Dermis blood vessel endothelial cell (primary cell): ENCODE measurements at places on chromosomes 6 and 20. TPM values are rescaled to one million over a fixed set of nuclear protein-coding genes. Genes with fewer than 3 reads are reported as not detected.
A peak's percentile ranks its signal among the peaks of the same experiment; 100 is the strongest.

DNA sequence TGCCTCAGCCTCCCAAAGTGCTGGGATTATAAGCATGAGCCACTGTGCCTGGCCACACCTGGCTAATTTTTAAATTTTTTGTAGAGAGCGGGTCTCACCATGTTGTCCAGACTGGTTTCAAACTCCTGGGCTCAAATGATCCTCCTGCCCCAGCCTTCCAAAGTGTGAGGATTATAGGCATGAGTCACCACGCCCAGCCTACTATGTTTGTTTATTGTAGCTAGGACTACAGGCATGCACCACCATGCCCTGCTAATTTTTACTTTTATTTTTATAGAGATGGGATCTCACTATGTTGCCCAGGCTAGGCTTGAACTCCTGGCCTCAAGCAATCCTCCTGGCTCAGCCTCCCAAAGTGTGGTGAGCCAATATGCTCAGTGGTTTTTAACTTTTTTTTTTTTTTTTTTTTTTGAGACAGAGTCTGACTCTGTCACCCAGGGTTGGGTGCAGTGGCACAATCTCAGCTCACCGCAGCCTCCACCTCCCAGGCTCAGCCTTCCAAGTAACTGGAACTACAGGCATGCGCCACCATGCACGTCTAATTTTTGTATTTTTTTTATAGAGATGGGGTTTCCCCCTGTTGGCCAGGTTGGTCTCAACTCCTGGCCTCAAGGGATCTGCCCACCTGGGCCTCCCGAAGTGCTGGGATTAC lies 12.0 kb upstream of the DDX43 start:
- no peak for DNase-seq

GRCh38 chr6:98146656-98147055 lies 687.7 kb upstream of the POU3F2 start:
- no peak for DNase-seq

DNA sequence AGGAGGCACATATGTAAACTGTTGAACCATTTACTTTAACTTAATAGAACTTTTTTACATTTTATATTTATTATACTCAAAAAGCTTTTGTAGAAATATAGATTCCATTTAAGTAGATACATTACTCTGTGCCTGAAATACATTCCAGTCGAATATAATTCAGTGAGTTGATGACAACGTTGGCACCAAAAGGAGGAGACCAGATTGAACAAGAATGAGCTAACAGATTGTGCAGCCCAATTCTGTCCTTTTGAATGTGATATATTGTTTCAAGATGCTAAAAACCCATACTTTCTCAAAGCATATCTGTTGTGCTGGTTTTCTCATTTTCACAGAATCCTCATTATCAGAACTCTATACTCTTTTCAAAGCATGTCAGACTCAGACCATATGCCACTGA lies 147.4 kb upstream of the SIM1 start:
- DNase-seq = no peak

DNA sequence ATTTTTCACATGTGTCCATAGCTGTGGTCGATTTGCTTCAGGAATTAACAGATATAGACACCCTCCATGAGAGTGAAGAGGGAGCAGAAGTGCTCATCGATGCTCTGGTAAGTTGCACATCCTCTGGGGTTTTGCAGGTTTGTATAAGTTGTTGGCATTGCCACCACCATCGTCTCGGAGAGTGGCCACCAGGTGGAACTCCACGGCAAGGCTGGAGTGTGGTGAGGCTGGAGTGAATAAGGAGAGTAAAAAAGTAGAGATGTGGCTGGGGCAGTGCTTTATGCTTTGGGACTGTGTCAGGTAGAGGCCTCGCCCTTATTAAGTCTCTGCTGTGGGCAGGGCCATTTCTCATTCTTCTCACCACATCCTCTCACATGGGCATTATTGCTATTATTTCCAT lies 63.7 kb downstream of the CTNNBL1 start:
- DNase-seq = no peak

- DNase-seq = no peak
Observed at GRCh38 chr6:88709819-88710246, 253.6 kb downstream of the RNGTT start.

- peak; percentile 48 for DNase-seq
Observed at GRCh38 chr20:1335961-1336698, 7.2 kb upstream of the SDCBP2 start.

GRCh38 chr6:97026298-97026697 lies 101.8 kb downstream of the KLHL32 start:
- DNase-seq = no peak

DNA sequence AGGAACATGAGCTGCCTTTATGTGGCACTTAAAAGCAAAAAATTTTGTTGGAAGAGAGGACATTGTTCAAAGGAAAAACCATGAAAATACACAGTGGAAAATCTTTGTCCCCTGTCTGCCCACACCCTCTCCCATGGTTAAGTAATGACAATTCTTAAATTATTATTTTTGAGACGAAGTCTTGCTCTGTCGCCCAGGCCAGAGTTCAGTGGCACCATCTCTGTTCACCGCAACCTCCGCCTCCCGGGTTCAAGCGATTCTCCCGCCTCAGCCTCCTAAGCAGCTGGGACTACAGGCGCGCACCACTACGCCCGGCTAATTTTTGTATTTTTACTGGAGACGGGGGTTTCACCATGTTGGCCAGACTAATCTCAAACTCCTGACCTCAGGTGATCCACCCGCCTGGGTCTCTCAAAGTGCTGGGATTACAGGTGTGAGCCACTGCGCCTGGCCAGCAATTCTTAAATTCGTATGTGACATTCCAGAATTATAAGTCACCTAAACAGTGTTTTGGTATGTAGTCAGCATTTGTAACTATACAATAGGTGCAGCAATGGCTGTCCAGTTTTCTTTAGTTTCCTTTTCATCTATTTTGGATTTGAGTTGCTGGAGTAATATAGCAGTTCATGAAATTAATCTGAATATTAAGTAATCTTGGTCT lies 636 bp upstream of the SSR1 start:
- DNase-seq = no peak

DNA sequence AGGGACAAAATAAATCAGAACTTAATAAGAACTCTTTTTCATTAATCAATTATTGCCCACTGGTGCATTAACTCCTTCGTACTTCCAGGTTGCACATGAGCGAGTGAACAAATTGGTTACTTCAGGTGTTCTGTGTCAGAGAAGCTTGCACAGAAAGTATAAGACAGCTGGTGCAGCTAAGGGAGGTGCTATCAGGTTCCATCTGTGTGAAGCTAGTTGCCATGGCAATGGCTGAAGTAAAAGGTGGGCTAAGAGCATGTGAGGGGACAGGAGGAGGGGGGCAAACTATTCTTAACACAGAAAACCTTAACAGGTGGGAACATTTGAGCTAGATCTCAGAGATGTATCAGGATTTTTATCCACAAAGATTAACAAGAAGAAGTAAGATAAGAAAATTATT lies 81.6 kb downstream of the MANEA start:
- DNase-seq = no peak

DNA sequence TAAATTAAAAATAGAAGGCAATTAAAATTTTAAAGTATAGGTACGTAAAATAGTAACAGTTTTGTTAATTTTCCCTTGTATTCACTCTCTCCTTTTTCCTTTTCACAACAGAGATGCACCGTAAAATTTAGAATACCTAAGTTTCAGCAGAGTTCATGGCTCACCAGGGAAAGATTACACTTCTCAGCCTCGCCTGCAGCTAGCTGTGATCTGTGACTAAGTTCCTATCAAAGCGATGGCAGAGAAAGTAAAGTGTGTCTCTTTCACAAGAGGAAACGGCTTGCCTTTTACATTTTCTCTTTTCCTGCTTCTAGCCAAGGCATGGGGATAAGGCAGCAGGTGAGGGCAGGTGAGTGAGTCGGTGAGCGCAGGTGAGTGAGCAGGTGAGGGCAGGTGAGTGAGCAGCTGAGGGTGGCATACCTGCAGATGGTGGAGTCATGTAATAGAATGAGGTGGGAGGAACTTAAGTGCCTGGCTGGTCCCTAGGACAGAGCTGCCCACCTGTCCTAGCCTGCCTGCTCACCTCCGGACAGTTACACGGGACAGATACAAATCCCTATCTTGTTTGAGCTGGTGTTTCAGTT lies 30.9 kb downstream of the ZFP64 start:
- no peak for DNase-seq

DNA sequence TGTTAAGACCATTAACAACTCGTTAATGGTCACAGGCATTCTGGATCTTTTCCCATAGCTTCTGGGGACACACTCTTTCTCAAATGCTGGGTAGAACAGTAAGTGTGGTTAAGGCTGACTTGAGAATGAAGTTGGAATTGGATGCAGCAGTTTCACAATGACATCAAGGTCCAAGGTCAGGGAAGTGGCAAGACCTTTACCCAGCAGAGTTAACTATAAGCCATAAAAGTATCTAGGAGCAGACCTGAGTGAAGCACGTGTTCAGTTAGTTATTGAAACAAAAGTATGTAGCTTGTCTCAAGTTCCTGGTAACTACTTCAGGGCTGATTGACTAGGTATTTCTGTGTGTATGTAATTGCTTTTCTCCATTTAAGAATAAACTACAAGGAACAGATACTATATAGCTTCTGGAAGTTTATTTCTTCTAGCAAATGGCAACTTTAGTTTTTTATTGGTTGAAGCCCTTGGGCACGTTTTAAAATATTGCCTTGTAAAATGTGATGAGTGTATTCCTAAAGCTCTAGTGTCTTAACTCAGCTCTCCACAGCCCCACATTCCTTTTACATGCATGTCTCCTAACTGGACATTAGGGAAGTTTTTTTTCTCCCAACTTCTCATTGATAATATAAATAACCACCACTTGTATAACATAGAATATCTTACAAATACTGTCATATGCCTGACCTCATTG lies 479.0 kb upstream of the CITED2 start:
- DNase-seq = no peak

GRCh38 chr20:42779216-42779615 lies 410.5 kb downstream of the PTPRT start:
- no peak for DNase-seq

DNA sequence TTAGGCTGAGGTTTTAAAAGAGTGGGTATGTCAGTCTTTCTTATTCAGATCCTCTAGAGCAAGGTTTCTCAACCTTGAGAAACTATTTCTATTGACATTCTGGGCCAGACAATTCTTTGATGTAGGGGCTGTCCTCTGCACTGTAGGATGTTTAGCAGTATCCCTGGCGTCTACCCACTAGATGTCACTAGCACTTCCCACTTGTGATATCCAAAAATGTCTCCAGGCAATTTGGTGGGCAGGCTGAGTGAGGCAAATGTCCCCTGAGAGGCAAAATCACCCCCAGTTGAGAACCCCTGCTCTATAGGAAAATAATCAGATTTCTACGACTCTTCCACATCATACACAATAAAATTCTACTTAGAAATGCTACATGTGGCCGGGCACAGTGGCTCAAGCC lies 7.7 kb upstream of the ZKSCAN8 start:
- DNase-seq = peak; percentile 69

GRCh38 chr6:45922728-45923351 lies 92.8 kb downstream of the CLIC5 start:
- peak; percentile 68 for DNase-seq

- DNase-seq = no peak
Observed at GRCh38 chr6:37848371-37848770, 28.8 kb downstream of the ZFAND3 start.

DNA sequence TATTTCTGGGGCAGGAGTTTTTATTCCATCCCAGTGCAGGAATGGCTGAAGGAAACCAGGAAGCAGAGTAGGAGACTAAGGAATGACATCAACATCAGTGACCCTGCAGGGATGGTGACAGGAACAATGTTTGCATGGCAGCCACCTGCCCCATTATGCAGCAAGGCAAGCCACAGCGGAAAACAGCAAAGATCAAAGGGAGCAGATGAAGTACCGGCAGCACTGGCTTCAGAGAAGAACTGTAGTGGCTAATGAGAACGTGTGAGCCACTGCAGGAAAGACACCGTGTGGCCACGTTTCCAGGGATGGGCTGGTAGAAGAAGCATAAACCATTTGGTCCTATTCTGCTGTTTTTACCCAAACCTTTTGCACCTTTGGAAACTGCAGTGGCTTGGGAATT lies 52.9 kb upstream of the TAB2 start:
- DNase-seq = no peak

- DNase-seq = no peak
Observed at GRCh38 chr6:69022993-69023392, 387.9 kb downstream of the ADGRB3 start.

- DNase-seq = no peak
Observed at GRCh38 chr6:44667226-44667625, 279.7 kb downstream of the CDC5L start.

VNN1 gene
- not detected in 2 replicates for total RNA-seq

MYMX gene
- 0.23 TPM in 1 of 2 replicates, not detected in the other for total RNA-seq

GABRR2 gene
- total RNA-seq = 0.14 and 0.51 TPM in 2 replicates

GMPR gene
- total RNA-seq = 26.0 and 29.2 TPM in 2 replicates

BEND6 gene
- 0.14 and 0.34 TPM in 2 replicates for total RNA-seq

MOCS1 gene
- 12.8 and 19.7 TPM in 2 replicates for total RNA-seq

ADTRP gene
- 0.47 and 0.85 TPM in 2 replicates for total RNA-seq

PKIB gene
- 0.19 TPM in 1 of 2 replicates, not detected in the other for total RNA-seq

FGD2 gene
- not detected in 2 replicates for total RNA-seq

GABRR1 gene
- not detected in 2 replicates for total RNA-seq

AFG1L gene
- 3.4 and 3.7 TPM in 2 replicates for total RNA-seq
